Stimulated activated CD4-positive, alpha-beta T cell treated with anti-CD3 and anti-CD28 coated beads, TNF-alpha, amount 100 ng/mL, for 4 hours (primary cell): ENCODE measurements at places on chromosomes 4 and X.

- DNase-seq = no peak
Measured at GRCh38 chrX:37875675-37876074, 28.3 kb upstream of the DYNLT3 start.

DNA sequence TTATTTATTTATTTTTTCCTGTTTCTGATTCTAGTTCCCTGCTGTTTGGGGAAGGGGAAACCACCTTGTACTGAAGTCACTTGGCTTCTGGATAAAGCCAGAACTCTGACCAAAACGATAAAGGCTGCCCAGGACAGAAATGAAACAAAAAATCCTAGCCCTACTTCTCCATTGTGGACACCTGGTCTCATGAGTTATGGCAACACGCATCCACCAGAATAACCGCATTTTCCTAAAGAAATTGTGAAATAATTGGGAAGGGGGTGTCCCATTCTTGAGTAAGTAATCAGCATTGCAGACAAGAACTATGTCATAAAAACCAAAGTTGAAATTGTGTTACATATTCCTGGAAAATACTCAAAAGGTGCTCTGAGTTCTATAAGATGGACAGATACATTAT, 42.1 kb downstream of the SLC9A7 start:
- no peak for DNase-seq

GRCh38 chrX:141732031-141732430, 33.5 kb upstream of the SPANXD start:
- no peak for DNase-seq

GRCh38 chr4:183099537-183100297, 660 bp downstream of the WWC2 start:
- DNase-seq = no peak

- no peak for DNase-seq
Measured at GRCh38 chr4:9994246-9994847, 26.9 kb downstream of the SLC2A9 start.

- no peak for DNase-seq
Measured at GRCh38 chr4:827209-828081, 1.5 kb upstream of the CPLX1 start.

DNA sequence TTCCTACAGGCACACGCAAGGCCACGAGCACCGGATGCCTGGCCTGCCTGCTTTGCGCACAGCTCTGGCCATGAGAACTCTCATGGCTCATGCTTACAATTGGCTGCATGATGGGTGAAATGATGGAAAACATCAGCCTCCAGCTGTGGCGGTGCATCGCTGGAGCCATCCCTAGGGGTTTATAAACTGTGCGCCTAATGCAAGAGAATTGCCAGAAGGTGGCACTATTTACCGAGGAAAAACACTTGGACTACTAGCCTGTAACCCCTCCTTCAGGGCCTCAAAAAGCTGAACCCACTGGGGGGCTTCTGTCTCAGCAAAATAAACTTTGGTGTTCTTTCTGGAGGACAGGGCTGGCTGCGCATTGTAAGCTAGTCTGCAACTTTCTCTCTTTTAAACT, 51.9 kb downstream of the PHKA2 start:
- no peak for DNase-seq

- DNase-seq = no peak
Measured at GRCh38 chr4:187090401-187090800, 366.7 kb upstream of the FAT1 start.

GRCh38 chrX:132791714-132792113, 166.7 kb downstream of the HS6ST2 start:
- DNase-seq = no peak

GRCh38 chrX:70096052-70096451, 33.8 kb downstream of the OTUD6A start:
- DNase-seq = no peak

GRCh38 chrX:141467442-141467841, 117.1 kb downstream of the SPANXA1 start:
- DNase-seq = no peak

GRCh38 chr4:823176-823760, 2.7 kb downstream of the CPLX1 start:
- DNase-seq = no peak

- no peak for DNase-seq
Measured at GRCh38 chr4:168882650-168883233, 127.3 kb downstream of the CBR4 start.

GRCh38 chr4:11904846-11905739, 476.4 kb upstream of the HS3ST1 start:
- DNase-seq = no peak

GRCh38 chr4:169922632-169923276, 103.4 kb downstream of the MFAP3L start:
- DNase-seq = no peak

- no peak for DNase-seq
Measured at GRCh38 chrX:49287665-49288064, 15.8 kb upstream of the GAGE10 start.

DNA sequence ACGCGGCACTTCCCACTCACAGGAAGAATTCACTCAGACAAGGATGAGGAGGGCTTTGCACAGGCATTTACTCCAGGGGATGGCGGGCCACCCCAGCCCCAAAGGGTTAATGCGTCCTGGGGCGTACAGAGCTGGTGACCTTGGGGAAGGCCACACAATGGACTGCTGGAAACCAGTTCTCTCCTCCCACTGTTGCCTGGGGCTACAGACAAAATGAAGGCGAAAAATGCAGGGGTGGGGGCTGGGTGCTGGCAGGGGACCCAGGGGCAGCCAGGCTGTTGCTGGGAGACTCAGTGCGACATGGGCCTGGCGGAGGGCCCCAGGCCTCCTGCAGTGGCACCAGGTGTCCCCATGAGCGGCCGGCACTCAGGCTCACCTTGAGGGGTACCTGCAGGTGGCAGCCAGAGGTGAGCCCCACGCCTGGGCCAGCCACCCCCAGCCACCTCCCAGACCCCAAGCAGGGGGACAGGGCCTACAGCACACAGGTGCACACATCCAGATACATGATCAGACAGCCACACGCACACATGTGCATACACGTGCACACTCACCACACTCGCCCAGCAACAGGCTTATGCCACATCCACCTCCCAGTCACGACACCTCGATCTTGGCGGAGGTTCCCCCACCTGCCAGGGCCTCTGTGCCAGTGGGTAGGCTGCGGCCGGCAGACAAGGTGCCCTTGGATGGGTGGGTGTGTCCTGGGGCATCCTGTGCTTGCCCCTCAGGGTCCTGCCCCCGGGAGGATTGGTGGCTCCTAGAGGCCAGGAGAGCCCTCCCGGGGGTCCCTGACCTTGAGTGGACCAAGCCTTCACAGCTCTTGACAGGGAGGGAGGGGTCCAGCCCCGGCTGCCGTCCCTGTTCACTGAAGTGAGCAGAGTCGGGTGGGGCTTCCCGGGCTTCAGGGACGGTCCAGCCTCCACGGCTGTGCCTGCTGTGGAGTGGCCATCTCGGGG, 13.1 kb downstream of the NAT8L start:
- DNase-seq = no peak

- no peak for DNase-seq
Measured at GRCh38 chr4:123478859-123479345, 82.3 kb downstream of the SPRY1 start.

GRCh38 chr4:24112466-24112865, 222.6 kb upstream of the PPARGC1A start:
- DNase-seq = no peak

DNA sequence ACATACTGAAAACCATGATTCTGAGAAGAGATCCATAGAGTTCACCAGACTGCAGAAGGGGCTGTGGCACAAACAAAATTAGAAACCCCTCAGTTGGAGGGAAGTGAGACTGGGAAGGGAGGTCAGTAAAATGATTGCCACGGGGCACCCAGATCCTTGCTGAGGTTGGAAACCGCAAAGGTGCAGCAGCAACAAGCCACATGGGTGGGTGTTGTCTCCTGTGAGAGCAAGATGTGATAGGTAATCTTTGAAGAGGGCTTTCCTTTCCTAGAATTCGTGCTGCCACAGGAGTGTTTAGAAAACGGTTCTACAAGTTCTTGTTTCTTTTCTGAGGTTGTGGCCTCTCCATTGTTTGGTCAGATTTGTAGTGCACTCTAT, 85.5 kb downstream of the NFKB1 start:
- DNase-seq = no peak

DNA sequence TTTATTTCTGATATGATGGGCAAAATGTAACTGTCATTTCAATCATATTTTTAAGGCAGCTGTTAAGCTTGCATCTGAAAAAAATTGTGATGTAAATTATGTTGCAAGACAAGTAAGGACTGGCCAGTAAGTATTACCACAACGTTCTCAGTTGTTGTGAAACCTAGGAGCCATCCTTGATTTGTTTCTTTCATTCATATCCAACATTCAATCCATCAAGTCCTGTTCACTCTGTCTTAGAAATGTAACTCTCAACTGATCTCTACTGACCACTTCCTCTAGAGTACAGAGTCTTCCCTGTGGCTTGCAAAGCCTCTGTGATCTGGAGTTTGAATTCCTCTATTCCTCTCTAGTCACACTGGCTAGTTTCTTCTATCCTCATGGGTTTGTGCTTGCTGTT, 161.4 kb upstream of the MAD2L1 start:
- DNase-seq = no peak

DNA sequence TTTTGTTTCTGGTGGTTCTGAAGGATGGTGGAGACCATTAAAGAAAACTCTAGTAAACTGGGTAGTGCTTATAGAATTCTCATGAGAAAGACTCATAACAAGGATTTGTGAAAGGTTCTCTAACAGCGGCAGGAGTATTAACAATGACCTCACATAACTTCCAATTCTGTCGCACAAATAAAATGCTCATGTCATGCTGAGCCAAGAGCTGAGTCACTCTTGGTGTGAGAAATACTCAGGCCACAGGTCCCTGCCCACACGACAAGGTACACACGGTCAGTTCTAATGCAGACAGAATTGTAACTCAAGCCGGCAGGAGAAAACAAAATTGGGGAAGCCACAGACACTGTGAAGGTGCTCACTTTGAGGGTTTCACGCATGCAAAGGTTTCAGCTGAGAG, 34.4 kb upstream of the C4orf50 start:
- DNase-seq = no peak
